ENCODE measurements at places on chromosomes 7 and 10.

- DNase-seq, result peak; percentile 34
Measured at GRCh38 chr10:15744217-15744865, 24.6 kb upstream of the ITGA8 start.

- DNase-seq, result no peak
Measured at GRCh38 chr10:43057231-43057711, 19.6 kb upstream of the RET start.

GRCh38 chr7:155956977-155957376 lies 144.7 kb upstream of the SHH start:
- no peak for DNase-seq

DNA sequence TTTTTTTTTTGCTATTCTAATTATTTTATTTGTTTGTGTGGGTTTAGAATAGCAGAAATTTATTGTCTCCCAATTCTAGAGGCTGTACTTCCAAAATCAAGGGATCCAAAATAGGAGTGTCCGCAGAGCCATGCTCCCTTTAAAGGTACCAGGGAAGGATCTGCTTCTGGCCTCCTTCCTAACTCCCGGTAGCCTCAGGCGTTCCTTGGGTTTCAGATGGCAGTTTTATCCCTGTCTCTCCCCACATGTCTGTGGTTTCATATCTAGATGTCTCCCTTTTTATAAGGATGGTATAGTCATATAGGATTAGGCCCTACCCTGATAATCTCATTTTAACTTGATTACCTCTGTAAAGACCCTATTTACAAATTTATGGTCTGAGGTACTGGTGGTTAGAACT lies 48.4 kb downstream of the BMPR1A start:
- no peak for DNase-seq

DNA sequence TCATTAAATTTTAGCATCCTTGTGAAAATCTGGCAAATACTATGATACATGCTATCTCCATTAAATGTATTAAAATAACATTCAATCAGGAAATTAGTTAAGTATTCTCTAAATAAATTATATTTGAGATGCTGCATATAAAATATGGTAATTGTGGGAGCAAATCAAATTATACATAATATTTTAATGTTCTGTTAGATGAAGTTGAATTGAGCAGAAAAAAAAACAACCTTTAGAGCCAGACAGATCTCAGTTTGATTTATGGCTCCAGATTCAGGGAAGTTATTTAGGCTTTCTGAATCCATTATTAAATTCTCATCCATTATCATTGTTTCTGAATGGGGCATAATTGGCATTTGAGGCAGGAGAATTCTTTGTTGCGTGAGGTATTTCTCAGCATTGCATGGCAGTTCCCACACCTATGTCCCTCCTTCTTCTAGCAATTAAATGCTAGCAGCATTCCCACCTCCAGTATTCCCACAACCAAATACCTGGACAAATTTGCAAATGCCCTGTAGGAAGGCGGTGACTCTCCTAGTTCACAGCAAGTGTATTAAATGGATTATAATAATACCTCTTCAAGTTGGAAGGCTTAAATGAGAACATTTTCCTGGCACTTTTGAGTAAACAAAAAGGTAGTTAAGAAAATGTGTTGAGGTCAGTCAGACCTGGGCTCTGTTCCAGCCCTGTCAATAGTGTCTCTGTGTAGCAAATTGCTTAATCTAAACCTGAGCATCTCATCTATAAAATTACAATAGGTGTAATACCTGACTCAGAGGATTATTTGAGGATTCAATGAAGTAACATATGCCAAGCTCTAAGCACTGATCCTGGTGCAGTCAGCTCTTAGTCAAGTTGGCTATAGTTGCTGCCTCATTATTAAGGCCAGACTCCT lies 108.9 kb downstream of the RNLS start:
- DNase-seq, result no peak

GRCh38 chr10:95404462-95404858 lies 113.7 kb upstream of the PDLIM1 start:
- DNase-seq, result no peak
